ENCODE measurements at places on chromosomes 11 and 22.
A peak's percentile ranks its signal among the peaks of the same experiment; 100 is the strongest.

DNA sequence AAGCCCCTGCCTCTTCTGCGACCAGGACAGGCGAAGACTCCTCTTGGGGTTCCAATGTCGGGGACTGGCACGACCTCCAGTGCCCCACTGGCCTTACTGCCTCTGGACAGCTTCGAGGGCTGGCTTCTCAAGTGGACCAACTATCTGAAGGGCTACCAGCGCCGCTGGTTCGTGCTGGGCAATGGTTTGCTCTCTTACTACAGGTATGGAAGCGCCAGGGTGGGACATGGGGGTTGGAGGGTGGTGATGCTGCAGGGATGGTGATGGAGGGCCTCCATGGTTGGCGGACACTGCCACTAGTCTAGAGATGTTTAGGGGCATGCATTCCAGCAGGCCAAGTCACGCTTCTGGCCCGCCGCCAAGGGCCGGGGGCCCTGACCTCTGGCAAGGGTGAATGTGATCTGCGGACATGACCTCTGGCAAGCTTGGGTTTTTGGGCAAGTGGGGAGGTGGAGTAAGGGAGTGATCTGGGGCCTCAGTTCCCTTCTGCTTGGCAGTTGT is 727 bp downstream of the OSBP2 start:
- no peak for DNase-seq

DNA sequence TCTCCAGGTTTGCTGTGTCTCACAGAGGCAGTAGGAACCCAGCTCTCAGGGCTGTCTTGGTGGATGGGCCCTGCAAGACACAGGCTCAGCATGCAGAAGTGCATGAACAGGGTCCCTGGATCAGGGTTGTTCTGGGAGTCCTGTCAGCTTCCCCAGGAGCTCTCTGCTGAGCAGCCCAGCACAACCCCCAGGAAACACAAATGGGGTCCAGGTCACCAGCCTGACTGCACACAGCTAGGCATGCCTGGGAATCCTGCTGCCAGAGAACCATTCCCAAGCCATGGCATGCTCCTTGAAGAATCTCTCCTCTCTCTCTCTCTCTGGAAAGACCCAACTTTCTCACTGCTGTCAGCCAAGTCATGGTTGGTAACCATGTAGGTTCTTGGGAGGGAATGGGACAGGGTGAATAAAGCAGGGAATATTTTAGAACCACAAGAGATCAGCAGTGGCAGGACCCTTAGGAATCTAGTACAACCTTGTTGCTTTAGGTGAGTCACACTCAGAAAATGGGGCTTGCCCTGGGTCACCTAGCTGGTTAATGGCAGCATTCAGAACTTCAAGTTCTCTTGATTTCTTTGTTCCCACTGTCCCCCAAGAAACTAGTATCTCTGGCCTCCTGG is 21.4 kb downstream of the TUB start:
- DNase-seq = no peak

DNA sequence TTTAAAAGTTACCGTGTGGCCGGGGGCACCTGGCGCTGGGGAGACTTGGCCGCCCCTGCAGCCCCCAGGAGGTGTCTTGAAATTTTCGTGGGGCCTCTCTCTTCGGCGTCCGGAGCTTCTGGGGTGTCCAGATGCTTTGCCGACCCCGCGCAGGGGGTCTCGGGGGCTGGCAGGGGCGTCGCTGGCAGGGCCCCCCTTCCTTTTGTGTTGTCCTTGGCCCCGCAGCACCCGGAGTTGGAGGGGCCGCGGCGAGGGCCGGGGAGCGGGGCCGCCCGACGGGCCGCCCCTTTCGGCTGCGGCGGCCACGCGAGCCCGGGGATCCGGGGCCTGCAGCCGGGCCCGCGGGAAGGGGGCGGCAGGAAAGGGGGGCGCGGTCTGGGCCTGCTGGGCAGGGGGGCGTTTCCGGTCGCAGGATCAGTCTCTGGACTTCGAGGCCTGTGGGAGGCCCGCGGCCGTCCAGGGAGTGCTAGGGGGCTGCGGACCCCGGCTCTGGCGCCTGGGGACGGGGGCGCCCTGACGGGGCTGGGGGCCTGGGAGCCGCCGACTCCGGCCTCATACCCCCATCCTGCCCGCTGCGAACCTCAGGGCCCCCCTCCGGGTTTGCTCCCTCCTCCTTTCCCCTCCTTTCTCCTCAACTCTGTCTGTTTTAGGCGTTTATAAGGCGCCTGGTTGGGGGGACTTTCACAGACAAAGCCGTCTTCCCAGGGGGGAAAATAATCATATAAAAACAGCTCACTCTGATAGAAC is 869 bp downstream of the ZC3H7B start:
- no peak for DNase-seq

- no peak for DNase-seq
Observed at GRCh38 chr22:17664414-17665055, 26.0 kb downstream of the BCL2L13 start.

DNA sequence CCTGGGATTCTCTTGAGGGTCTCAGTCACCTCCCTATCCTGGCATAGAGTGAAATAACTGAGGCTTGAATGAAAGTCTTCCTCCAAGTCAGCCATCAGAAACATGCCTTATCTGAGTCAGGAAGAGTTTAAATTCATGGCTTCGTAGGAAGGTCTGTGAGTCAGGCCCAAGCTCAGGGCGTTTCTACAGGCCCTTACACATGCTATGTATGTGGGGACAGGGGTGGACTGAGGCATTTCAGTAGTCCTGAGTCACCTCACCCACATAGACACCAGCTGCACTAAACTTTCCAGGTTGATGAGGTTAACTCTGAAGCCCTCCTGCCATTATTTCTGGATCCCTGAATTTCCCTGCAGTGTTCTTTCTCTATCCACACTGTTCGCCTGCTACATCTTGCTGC is 134.6 kb upstream of the RCN1 start:
- DNase-seq = no peak

- DNase-seq = no peak
Observed at GRCh38 chr11:19829109-19829837, 116.6 kb downstream of the NAV2 start.

GRCh38 chr22:44693756-44694155 is 8.2 kb upstream of the PRR5 start:
- no peak for DNase-seq

DNA sequence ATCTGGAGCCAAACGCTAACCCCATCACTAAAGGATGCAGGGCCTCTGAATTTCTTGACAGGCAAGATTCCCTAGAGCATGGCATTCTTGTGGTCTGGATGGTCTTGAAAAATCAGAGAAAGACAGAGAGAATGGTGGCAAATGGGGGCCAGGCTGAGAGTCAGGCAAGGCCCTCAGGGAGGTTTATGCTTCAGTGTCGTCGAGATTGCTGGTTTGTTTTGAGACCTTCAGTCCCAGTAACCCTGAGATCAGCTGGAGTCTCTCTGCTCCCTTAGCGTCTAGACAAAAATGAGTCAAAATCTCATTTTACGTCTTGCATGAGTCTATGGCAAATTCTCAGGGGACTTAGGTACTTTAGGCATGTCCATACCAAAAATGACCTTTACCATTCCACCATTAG is 539.3 kb downstream of the SOX6 start:
- no peak for DNase-seq

DNA sequence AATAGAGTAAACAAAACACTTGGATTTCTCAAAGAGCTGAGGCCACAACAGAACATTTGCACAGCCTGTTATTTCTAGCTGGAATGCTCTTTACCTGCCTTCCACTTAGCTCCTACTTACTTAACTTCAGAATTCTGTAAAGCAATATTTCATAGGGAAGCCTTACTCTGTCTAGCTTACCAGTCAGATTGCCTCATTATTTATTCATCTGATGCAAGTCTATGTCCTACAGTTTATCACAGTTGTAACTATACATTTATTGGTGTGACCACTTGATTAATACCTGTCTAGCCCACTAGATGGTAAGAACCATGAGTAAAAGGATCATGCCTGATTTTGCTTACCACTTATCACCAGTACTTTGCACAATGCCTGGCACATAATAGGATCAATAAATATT is 56.1 kb upstream of the ME3 start:
- no peak for DNase-seq

- no peak for DNase-seq
Observed at GRCh38 chr11:67024410-67024809, 1.5 kb downstream of the SYT12 start.

DNA sequence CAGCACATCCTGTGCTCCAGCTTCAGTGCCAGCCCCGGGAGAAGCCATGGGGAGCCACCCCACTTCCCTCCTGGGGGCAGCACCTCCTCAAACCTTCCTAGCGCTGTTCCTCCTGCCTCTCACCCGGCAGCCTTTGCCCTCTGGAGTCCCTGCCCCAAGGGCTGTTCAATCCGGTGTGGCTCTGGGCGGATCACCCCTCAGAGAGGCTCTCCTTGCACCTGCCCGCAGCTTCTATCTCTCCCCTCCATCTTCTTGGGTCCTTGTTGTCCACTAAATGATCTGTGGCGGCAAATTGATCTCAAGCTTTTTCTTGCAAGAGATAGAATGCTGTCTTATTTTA is 18.1 kb upstream of the CDKN1C start:
- no peak for DNase-seq

DNA sequence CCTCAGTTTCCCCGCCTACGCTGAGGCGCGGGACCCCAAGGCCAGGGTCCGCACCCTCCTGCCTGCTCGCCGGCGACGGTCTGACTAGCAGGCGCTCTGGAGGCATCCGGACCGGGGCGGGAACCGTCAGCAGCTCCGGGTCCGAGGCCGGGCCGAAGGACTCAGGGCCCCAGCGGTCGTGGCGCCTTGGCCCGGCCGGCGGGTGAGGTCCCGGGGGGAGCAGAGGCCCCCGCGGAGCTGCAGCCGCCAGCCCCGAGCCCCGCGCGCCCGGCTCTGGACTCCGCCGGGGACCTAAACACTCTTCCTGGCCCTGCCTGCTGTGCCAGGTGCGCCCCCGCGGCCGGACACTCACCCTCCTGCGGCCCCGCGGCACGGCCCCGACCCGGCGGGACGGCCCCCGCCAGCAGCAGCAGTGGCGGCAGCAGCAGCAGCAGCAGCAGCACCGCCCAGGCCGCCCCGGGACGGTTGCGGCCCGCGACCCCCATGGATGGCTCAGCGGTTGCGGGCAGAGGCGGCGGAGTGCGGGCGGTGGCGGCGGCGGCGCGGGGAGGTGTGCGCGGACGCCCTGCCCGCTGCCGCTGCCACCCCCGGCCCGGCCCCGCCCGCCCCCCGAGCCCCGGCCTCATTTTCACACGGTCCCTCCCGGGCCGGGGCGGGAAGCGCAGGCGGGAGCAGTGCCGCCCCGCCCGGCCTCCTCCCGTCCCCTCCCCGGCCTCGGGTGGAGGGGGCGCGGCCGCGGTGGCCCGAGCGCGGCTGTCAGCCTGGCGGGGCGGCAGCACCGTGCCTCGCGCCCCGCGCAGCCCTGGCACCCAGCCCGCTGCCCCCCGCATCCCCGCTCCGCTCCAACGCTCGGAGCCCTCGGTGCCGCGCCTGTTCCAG is at the start of gene SCUBE2:
Gene SCUBE2 (minus strand): TSS at position 556 of the 879 bp plus-strand sequence. CDS start 71 bp downstream, at position 485.
- DNase-seq = no peak

DNA sequence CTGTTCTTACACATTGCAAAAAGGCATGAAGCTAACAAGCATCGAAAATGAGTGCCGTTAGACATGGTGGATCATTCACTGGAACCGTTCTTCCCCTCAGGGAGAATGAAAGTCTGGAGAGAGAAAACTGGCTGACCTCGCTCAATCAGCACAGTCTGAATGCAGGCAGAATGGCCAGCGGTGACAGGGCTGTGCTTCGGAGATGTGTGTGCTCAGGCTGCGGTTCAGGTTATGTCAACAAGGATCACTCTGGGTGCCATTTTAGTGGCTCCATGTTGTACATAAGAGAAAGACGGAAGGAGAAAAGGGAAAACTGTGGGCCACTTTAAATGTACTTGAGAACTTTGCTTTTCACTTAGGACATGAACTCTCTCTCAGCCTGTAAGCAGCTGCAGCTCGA is 749.8 kb upstream of the ARHGAP42 start:
- DNase-seq = no peak

DNA sequence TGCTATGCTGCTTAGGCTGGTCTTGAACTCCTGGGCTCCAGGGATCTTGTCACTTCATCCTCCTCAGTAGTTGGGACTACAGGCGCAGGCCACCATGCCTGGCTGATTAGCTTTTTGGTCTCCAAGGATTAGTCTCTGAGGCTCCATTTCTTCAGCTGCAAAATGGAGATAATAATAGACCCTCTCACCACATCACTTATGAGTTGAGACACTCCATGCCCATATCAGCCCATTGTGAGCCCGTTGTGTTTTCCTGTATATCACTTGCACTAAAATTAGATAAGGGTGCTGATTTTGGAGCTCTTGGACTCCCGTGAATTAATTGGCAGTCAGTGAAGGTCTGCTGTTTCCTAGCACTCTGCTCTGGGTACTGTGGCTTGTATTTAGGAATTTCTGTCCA is 36.0 kb downstream of the DEPDC5 start:
- no peak for DNase-seq

GRCh38 chr11:102346748-102347461 is at the start of gene BIRC2:
Gene BIRC2 (plus strand): TSS chr11:102347214. CDS start chr11:102349855, 2,641 bp downstream.
- peak; percentile 94 for DNase-seq

DNA sequence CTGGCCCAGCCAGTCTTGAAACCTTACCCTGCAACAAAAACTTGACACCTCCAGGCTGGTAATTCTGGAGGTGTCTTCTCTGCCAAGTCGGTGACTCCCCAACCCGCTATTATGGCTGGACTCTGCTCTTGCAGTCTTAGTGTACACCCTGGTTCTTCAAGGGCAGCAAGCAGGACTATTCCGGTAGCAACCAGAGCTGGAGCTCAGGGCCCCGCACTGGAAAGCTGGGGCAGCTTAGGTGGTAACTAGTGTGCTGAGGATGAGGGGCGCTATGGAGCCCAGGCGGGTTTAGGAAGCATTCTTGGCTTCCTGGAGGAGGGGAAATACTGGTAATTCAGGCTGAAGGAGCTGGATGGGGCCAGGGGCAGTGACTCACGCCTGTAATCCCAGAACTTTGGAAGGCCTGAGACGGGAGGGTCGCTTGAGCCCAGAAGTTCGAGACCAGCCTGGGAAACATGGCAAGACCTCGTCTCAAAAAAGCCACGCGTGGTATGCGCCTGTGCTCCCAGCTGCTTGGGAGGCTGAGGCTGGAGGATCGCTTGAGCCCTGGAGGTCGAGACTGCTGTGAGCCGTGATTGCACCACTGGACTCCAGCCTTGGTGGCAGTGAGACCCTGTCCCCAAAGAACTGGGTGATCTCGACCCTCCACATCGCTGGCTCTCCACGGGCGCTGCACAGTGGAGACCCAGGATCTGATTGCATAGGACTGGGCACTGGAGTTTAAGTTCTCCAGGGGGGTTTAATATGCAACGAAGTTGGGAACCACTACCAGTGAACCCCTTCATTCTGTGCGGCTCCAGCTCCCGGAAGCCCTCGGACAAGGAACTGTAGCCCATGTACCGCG is 10.6 kb upstream of the AIFM3 start:
- DNase-seq = no peak

Data from SW 1271 (cell line).